ENCODE measurements at places on chromosomes 16 and 17.
A peak's percentile ranks its signal among the peaks of the same experiment; 100 is the strongest.

- DNase-seq: no peak
These were observed 70.4 kb downstream of the USP32 start for GRCh38 chr17:60321336-60322055.

DNA sequence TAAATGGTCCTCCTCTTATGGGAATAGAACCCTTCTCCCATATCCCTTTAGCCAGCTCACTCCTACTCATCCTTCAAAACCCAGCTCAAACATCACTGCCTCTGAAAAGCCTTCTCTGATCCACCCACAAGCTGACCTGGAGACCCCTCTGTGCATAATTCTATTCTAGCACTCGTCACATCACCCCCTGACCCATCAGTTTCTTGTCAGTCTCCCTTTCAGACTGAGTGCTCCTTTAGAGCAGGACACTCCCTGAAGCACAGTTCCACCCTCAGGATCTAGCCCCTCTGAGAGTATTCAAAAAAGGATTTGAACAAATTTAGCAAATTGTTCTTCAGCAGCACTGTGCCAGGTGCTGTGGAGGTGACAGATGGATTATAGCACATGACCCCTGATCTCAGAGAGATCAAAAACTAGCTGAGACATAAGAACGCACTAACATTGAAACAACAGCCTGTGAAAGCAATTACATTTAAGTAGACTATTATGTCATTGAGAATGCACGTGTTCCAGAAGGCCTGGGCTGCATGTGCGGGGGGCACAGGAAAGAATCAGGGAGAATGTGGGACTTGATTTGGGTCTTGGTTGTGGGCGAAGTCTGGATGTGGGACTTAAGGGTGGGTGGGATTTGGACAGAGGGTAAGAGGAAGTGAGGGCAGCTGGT, 43.5 kb downstream of the MRPS23 start:
- no peak for DNase-seq

DNA sequence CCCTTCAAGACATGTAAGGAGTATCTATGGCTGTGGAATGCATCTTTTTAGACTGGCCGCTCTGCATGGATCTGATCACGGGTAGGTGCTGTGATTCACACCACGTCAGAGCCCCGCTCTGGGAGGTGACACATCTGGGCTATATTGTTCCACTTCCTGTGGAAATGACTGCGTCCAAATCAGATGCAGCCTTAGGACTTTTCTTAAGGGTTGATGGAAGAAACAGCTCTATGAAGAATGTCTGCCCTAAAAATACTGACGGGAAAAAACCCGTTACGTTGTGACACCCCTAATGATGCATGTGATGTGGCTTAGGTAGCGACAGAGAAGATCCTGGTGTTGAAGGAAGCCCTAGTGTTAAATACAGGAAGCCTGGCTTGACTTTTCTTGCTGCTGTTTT, 12.2 kb downstream of the BANP start:
- no peak for DNase-seq

- DNase-seq: no peak
These were observed 10.4 kb downstream of the GALK1 start for GRCh38 chr17:75754378-75755204.

GRCh38 chr17:40524243-40524965, 23.0 kb upstream of the TNS4 start:
- DNase-seq: no peak

GRCh38 chr17:74513987-74514631, 17.2 kb downstream of the CD300LB start:
- no peak for DNase-seq

DNA sequence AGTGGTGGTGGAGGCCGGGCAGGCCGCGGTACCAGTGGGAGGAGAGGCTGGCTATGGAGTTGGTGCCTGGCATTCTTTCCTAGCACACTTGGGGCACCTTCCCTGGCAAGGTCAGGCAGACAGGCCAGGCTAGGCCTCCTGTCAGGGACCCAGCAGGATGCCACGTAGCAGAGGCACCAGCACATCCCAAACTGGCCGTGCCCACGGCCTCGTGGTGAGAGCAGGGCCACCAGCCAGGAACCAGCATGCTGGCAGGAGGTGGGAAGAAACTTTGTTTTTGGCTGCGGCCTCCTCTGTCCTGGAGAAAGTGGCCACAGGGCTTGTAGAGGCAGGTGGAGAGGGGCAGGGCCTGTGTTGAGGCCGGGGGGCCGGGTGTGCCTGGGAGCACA, 57.6 kb upstream of the CBFA2T3 start:
- no peak for DNase-seq

DNA sequence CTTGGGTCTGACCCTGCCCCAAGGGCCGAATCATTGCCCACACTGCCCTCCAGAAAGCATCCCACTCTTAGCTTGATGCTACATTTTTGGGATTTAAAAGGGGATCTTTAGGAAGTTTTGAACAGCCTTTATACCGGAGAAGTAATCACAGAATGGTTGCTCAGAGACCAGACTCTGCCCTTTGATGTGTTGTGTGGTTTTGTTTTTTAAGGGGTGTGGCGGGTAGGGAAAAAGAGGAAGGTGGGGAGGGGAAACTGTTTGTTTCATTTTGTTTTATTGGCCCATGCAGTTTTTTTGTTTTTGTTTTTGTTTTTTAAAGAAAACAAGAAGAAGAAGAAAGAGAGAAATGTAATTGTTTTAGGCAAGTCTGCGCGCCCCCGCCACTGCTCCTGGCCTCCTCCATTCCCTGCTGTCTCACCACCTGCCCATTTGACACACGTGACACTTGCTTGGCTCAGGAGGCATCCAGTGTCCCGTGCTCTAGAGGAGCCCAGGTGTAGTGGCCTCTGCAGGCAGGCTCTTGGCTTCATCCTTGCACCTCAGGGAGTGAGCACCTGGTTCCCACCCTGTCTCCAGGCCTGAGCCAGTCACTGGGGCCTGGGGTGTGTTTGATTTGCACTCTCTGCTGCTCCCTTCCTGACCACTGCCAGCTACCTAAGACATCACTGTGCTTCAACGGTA, 35.7 kb downstream of the GNAO1 start:
- DNase-seq: no peak

GRCh38 chr17:7557775-7558543, 591 bp upstream of the TNFSF13 start:
- DNase-seq: no peak

DNA sequence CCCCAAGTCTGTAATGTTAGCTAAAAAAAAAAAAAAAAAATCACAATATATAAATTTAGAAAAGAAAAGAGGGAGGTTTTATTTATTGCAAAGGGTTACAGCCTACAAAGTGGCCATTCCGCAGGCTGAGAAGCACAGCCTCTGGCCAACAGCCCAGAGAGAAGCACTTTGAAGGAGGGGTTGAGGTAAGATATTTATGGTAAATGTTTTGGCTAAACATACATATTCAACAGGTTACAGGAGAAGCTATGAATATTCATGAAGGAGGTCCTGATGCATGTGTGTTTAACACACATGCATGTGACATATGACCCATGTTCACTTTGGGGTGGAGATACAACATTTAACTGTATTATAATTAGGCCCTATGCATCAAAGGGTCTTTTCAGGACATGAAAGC, 158.5 kb downstream of the TMEM114 start:
- no peak for DNase-seq

GRCh38 chr17:38705523-38705802, 390 bp downstream of the MLLT6 start:
- DNase-seq: no peak

- DNase-seq: no peak
These were observed 65.0 kb downstream of the CRISPLD2 start for GRCh38 chr16:84884596-84885341.

- DNase-seq: no peak
These were observed 81.6 kb upstream of the HS3ST2 start for GRCh38 chr16:22732400-22732799.

GRCh38 chr17:30565073-30565935, 88.1 kb downstream of the GOSR1 start:
- no peak for DNase-seq

DNA sequence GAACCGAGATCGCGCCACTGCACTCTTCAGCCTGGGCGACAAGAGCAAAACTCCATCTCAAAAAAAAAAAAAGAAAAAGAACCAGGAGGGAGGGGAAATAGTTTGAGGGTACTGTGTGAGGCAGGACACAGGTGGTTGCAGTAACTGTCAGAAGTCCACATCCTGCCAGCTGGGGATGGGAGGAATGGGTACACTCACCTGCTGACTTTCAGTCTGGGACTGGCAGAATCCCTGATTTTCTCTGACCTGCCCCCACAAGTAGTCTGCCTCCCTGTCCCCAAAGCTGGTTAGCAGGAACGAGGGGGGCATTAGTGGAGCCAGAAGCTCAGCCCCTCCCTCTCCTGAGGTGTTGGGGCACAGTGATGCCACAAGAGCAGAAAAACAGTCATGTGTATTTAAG, 7.1 kb upstream of the ARL5C start:
- no peak for DNase-seq

DNA sequence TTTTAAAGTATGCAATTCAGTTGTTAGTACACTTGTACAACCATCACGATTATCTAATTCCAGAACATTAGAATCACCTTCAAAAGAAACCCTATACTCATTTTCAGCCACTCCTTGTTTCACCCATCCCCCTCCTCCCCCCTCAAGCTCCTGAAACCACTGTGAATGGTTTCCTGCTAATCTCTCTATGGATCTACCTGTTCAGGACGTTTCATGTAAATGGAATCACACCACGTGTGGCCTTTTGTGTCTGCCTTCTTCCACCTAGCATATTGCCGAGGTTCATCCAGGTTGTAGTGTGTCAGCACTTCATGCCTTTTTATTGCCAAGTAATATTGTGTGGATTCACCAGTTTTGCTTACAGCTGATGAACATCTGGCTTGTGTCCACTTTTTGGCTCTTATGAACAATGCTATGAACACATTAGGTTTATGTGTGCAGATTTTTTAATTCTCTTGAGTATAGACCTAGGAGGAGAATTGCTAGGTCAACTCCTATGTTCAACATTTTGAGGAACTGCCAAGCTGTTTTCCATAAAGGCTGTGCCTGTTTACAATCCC, 17.8 kb downstream of the EIF4A3 start:
- DNase-seq: no peak

GRCh38 chr16:3640632-3641501, 13.6 kb upstream of the DNASE1 start:
- no peak for DNase-seq

DNA sequence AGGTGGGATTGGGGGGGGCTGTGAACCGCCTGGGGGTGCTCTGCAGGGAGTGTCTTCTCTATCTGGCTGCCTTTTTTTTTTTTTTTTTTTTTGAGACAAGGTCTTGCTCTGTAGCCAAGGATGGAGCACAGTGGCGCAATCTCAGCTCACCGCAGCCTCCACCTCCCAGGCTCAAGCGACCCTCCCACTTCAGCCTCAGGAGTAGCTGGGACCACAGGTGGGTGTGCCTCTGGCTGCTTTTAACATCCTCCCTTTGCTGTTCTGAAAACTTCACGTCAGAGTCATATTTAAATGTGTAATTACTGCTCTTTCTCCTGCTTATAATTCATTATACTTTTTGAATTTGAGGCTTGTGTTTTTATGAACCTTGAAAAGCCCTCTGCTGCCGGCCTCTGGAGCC, 78.4 kb downstream of the ZNF778 start:
- DNase-seq: no peak

DNA sequence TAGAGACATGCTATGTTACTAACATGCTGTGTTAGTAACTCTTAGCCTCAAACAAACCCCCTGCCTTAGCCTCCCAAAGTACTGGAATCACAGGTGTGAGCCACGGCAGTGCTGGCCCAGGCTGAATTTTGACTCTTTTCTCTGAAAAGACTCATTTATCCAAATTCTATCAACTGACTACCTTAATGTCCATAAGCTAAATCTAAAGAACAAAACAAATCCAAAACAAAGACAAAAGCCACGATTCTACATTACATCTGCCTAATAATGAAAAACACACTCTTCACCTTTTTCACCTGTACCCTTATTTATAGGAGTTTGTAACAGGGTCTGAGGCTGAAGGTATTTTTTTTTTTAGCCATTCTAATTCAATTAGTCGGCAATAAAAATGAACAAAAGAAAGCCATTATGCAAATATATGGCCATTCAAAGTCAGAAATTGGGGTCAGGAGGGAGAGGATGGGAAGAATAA, 432.5 kb downstream of the RBFOX1 start:
- DNase-seq: no peak

GRCh38 chr16:3152277-3152990, 17.6 kb downstream of the ZNF213 start:
- peak; percentile 77 for DNase-seq

DNA sequence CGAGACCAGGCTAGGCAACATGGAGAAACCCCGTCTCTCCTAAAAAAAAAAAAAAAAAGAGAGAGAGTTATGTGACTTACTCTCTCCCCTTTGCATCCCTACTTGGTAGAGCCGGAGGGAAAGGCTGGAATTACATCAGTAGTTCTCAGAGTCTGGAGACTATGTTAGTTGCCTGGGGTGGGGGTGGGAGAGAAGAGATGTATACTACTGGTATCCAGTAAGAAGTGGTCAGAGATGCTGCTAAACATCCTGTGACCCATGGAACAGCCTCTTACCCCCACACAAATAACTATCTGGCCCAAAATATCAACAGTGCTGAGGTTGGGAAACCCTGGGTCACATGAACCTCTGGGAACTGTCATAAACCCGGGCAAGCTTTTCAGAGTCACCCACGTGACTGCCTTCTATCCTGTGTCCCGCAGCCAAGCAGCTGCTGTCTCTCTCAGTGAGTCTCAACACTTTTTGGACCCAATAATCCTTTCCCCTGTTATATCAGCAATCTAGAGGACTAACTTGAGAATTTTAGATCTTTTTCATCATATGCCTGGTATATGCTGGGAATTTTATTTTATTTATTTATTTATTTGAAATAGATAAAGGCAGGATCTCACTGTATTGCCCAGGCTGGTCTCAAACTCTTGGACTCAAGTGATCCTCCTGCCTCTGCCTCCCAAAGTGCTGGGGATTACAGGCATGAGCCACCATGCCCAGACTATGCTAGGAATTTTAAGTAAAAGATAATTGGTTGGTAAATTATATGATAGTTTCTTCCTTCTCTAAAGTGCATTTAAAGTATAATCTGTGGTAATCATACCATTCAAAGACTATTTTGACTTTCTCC, 8.7 kb downstream of the EIF1 start:
- DNase-seq: no peak

DNA sequence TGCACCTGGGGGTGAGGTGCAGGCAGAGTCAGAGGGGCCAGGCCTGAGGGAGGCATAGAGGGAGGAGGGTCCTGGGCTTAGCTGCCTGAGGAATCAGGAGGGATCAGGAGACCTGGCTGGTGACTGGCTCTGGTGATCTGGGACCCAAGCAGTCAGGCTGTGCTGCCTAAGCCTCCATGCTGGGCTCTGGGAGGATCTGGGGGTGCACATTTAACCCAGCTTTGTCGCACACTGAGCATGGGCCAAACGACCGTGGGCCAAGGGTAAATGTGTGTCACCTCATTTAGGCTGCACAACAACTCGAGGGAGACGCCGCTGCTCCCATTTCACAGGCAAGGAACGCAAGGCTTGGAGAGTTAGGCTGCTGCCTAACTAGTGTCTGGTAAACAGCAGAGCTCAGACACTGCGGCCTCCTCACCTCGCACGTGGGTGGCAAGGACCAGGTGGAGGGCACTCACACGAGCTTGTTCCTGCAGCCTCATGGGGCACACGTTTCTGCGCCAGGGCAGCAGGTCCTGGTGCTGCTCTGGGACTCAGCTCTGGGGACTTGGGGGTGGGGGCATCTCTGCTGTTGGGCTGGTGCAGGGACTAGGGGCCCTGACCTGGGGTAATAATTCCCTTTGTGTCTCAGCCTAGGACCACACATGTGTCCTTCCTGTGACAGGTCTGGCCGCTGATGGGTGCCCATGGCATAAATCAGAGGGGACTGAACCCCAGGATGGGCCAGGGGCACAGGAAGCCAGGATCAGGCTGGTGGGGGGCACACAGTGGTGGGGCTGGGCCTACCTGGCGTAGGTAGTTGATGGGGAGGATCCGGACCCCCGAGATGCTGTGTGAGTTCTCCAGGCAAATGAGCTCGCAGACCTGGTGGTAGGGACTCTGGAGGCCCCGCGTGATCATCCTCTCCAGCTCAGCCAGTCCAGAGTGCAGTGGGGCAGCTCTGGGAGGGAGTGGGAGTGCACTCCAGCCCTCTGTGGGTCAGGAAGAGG, 18.7 kb downstream of the TMEM235 start:
- DNase-seq: no peak
